ENCODE measurements at places on chromosomes 5 and 9.

- DNase-seq = peak; percentile 28
These were observed 110.3 kb upstream of the PTCH1 start for GRCh38 chr9:95626885-95627558.

DNA sequence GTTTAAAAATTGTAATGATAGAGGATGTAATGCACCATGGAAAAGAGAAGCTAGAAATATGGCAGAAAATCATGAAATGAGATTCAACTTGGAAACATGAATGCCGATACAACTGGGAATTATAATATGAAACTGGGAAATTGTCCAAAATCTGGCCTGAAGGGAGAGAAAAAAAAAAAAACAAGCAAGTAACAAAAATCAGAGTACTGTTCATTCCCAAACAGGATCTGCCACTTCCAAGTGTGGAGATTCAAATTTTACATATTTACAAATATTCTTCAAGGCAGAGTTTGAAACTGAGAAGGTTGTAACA, 56.6 kb upstream of the MOCS2 start:
- DNase-seq = no peak

- peak; percentile 45 for DNase-seq
These were observed 122.9 kb downstream of the CAVIN4 start for GRCh38 chr9:100700689-100701318.

DNA sequence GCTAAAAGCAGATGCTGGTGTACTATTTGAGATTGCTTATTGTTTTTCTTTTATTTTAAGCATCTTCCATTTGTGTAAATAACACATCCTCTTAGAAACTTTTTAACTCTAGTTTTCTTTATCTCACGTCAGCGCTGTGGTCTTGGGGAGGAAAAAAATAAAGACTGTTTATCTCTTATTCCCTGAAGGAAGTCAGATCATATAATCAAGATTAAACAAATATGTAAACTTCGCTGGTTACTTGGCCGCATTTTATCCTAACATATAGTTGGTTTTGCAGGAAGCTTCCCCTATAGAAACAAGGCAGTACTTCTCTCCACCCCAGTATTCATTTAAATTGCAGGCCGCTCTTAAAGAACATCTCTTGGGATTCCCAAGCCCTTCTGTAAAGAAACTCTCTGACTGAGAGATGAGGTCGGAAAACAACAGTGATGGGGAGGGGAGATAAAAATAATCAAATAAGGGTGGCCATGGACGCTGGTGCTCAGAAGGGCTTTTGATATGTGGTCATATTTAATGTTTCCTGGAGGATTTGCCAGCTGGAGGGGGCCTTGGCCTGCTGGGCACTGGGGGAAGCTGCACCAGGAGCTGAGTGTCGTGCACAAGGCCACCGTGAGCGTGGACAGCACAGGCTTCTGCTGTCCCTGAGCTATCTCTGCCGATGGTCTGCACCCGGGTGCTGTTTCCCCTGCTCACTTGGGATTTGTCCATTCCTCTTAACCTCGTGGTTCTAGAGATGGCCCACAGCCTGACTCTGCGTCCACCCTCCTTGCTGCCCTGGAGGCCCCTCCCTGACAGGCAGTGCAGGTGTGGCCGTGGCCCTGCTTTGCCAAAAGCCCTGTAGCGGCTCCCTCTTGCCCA, 23.8 kb downstream of the NEURL1B start:
- no peak for DNase-seq

GRCh38 chr5:128522336-128522735, 15.7 kb downstream of the FBN2 start:
- no peak for DNase-seq

- no peak for DNase-seq
These were observed 112.9 kb downstream of the MTX3 start for GRCh38 chr5:79878136-79878679.

- DNase-seq = no peak
These were observed 1.2 kb downstream of the CDH18 start for GRCh38 chr5:19986806-19987205.

- DNase-seq = no peak
These were observed 33.4 kb downstream of the SLCO4C1 start for GRCh38 chr5:102262688-102263087.

- no peak for DNase-seq
These were observed 165.6 kb downstream of the SMARCA2 start for GRCh38 chr9:2180704-2181103.

GRCh38 chr5:73312146-73312871, 136.3 kb downstream of the FOXD1 start:
- DNase-seq = no peak

DNA sequence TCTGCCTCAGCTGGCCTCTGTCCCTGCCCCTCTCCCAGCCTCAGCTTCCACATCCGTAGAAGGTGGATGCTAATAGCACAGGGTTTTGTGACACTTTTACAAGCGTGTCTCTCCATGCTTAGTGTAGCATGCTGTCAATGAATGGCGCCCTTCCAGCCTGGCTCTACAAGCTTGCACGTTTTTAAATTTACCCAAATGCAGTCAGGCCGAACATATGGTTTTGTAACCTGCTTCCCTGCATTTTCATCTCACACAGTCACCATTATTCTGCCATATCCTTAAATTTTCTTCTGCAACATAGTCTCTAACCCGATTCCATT, 28.8 kb downstream of the FAM163B start:
- no peak for DNase-seq

DNA sequence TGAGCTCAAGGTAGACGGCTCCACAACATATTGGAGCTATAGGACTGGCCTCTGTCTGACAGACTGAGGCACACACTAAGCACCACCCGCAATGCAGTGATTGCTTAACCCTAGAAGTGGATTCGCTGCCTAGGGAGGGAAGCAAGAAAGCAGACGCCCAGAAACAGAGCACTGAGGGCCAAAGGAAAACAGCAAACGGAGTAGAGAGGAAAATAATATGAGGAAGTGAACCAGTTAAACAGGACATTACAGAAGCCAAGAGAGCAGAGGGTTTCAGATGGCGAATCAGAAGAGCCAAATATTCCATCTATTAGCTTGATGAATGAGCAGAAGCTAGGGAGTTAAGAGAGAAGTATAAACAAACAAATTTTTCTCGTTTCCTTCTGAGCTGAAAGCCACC, 139.2 kb upstream of the LHFPL2 start:
- no peak for DNase-seq

GRCh38 chr5:35657877-35658276, 40.2 kb downstream of the SPEF2 start:
- no peak for DNase-seq
